ENCODE measurements at places on chromosomes 1 and 21. TPM values are rescaled to one million over a fixed set of nuclear protein-coding genes. Genes with fewer than 3 reads are reported as not detected.

GRCh38 chr1:55337801-55338447, 122.8 kb upstream of the USP24 start:
- DNase-seq = peak; percentile 89

- no peak for DNase-seq
Observed at GRCh38 chr1:80673935-80674597, 1126.7 kb upstream of the ADGRL2 start.

GRCh38 chr1:32501865-32502264, 37.0 kb downstream of the ZBTB8B start:
- peak; percentile 77 for DNase-seq

DNA sequence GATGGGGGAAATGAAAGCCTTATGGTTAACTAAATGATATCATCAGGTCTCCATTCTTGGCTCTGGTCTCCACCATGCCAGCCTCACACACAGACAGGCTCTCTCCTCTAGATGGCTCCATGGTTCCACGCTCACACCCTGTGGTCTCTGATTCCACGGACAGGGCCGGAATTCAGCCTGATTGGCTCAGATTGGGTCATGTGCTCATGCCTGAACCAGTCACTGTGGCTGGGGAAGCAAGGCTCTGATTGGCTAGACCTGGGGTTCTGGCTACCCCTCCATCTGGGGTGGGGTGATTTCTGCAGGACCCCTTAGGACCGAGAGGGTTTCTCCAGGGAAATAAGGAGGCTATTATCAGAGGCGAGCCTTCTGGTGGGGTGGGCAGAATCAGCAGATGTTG, 277.0 kb downstream of the PTPRU start:
- DNase-seq = peak; percentile 87

DNA sequence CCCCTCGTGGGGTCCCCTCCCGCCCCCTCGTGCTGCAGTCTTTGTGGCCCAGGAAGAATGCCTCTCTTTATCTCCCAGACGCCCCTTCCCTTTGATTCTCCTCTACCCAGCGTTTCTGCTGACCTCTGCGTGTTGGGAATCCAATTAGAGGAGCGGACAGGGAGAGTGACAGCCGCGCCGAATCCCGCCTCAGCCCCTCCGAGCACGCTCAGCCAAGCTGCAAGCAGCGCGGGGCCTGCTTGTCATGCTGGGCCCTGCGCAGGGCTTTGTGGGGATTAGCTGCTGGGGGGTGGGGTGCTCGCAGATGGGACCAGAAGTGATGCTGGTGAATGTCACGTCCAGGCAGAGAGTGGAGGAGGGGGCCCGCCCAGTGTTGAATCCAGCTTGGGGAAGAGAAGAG, 91.1 kb downstream of the EPHB2 start:
- DNase-seq = no peak

- DNase-seq = peak; percentile 47
Observed at GRCh38 chr1:208979776-208980175, 603.7 kb upstream of the CAMK1G start.

DNA sequence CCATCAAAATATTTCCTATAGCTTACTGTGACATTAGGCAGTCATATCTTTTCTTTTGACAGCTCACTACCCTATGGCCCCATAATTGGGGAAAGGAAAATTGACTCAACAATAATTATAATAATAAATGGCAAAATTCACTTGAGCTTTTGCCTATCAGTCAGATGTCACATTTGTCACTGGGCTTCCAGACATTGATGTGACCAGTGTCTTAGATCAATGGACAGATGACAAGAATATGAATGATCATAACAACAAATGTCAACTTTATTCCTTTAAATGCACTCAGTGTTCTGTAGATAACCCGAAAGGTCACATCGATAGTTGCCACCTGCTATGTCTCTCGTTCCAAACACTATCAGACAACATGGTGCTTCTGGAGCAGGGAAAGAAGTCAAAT, 266.7 kb downstream of the GPATCH2 start:
- DNase-seq = no peak

- no peak for DNase-seq
Observed at GRCh38 chr1:22461100-22461499, 9.4 kb downstream of the ZBTB40 start.

DNA sequence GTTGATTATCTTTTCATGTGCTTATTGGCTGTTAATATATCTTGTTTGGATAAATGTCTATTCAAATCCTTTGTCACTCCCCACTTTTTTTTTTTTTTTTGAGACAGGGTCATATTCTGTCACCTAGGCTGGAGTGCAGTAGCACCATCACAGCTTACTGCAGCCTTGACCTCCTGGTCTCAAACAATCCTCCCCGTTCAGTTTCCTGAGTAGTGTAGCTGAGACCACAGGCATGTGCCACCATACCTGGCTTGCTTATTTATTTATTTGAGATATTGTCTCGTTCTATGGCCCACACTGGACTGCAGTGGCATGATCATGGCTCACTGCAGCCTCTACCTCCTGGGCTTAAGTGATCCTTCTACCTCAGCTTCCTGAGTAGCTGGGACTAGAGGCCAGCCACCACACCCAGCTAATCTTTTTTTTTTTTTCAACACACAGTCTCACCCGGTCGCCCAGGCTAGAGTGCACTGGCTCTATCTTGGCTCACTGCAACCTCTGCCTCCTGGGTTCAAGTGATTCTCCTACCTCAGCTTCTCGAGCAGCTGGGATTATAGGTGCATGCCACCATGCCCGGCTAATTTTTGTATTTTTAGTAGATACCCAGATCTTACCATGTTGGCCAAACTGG, 13.9 kb upstream of the MYCL start:
- DNase-seq = no peak

DNA sequence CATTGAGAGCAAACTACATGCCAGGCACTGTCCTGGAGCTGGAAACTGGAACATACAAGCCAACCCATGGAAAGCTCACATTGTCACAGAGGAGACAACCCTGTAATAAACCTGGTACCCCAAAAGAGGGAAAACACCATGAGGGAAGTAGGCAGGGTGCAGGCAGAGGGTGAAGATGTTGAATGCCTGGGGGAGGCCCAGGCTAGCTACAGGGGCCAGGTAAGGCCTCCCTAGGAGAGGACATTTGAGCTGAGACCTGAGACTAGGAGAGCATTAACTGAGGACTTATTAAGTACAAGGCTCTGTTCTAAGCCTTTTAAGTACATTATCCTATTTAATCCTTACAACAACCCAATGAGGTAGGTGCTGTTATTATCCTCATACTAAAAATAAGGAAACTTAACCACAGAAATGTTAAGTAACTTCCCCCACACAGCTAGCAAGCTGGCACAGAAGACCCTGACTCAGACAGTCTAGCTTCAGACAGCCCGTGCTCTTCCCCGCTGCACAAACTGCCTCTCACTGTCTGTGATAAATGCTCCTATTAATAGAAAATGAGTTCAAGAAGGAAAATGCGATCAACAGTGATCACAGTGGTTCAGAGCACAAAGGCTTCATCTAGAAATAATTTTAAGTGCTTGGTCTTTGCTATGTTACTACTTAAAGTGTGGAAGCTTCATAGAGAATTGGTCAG, 41.8 kb downstream of the ZNF281 start:
- no peak for DNase-seq

GRCh38 chr1:29679316-29679715, 443.0 kb downstream of the PTPRU start:
- DNase-seq = no peak

DNA sequence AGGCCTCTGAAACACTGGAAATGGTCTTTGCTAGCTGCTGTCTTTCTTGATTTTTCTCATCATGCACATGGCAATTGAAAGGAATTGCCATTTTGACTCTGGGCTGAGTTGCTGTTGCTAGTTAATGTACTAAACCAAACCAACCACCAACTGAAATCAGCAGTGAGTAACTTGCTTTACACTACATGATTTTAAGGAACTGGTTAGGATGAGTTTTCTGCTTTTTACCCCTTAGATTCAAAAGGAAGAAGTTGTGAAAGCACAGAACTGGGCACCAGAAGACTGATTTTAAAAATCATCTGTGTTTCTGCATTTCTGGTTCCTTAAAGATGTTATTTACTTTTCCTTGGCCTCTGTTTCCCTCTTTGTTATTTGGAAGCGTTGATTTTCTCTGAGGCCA, 361.9 kb downstream of the HLX start:
- DNase-seq = no peak

GRCh38 chr1:178716111-178716510, 8.9 kb upstream of the RALGPS2 start:
- no peak for DNase-seq

GRCh38 chr21:43354026-43354420, 72.9 kb downstream of the SIK1 start:
- no peak for DNase-seq

GRCh38 chr21:42661688-42662429, 8.4 kb downstream of the PDE9A start:
- no peak for DNase-seq

The ZNF683 gene
- not detected for total RNA-seq

The RGS7 gene
- total RNA-seq = under 0.01 TPM

The PLA2G5 gene
- total RNA-seq = not detected

The PTAFR gene
- 0.17 TPM for total RNA-seq

The S100A1 gene
- total RNA-seq = not detected

All from dermis blood vessel endothelial cell (primary cell).